ENCODE measurements at places on chromosomes 5 and 9. TPM values are rescaled to one million over a fixed set of nuclear protein-coding genes. Genes with fewer than 3 reads are reported as not detected.

DNA sequence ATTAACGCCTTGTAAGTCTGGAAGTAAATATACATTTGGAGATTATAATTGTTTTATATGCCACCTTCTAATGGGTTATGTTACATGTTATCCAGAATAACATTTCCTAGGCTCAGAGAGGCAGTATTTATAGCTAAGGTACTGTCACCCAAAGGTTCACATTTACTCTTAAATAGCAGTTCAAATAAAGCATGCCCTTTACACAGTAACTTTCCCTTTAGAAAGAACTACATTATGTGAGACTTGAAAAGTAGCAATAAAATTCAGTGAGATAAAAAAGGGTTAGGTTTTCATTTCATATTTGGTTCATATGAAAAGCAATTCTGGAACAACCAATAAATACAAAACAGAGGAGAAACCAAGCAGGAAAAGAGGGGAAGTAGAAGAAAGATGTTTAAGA is 35.1 kb downstream of the SKIC3 start:
- no peak for DNase-seq

BARHL1 gene
- total RNA-seq, result not detected

GRCh38 chr5:96140084-96140483 is 178.4 kb upstream of the ELL2 start:
- no peak for DNase-seq

GRCh38 chr9:121662359-121662758 is 10.9 kb downstream of the DAB2IP start:
- no peak for DNase-seq

PHF24 gene
- not detected for total RNA-seq

CEP72 gene
- total RNA-seq, result 8.0 TPM

DNA sequence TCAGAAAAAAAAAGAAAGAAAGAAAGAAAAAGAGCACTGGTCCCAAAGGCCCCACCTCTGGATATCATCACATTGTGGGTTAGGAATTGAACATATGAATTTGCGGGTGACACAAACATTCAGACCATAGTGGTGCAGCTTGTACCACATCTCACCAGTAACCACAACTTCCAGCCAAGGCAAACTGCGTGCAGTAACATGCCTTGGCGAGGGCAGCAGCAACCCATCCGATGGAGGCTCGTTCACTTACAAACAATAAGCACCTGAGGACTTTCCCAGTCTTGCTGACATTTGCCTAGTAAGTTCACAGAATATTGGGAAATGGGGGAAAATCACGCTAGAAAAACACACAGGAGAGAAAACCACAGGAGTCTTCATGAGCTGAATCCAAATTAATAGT is 508.1 kb downstream of the ZNF608 start:
- DNase-seq, result no peak

DNA sequence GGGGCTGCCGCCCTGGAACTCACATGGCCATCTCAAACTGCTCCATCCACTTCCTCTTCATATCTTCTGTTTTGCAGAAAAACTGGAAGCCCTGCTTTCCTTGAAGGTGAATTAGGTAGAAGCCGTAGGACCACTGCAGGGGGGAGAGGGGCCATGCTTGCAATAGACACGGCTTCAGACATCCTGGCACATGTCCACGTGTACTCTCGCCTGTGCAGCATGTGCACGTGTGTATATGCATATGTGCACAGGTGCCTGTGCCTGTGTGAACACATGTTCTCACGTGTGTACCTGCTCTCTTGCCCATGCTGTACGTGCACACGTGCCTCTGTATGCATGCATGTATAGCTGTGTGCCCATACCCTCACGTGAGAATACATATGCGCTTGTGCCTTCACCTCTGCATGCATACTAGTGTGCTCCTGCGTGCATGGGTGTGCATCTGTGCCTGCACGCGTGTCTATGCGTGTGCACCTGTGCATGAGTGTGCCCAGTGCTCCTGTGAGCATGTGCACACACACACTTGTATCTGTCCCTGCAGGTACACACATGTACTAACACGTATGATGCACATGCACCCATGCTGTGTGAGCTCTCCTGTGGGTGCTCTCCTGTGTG is 47.7 kb upstream of the SARDH start:
- DNase-seq, result no peak

- DNase-seq, result no peak
Observed at GRCh38 chr9:96113032-96113431, 188.9 kb downstream of the HSD17B3 start.

DNA sequence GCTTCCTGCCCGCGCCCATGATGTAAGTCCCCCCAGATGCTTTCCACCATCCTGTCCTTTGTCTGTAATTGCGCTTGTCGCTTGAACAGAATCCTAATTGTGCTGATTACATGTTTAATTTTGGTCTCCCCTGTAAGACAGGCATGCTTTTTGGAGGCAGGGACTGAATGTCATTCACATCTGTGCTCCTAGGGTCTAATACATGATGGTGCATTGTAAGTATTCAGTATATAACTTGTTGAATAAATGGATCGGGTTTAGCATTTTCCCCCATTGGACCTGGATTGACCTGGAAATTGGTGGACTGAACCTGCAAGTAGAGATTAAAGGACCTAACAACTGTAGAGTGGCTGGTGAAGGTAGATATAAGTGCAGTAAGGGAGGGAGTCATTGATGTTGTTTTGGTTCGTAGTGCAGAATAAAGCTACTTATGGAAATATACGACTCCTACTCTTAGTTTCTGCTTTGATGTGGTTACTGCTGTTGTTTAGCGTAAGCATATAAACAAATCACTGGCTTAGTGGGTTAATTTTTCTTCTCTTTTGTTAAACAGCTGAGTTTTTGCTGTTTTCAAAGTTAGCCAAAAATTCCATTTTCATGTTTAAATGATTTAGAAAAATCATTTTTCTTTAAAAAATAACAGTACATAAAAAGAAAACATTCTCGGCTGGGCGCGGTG is 57.3 kb downstream of the TRIO start:
- no peak for DNase-seq

- DNase-seq, result peak; percentile 83
Observed at GRCh38 chr5:139636975-139637408, 11.2 kb upstream of the CXXC5 start.

DNA sequence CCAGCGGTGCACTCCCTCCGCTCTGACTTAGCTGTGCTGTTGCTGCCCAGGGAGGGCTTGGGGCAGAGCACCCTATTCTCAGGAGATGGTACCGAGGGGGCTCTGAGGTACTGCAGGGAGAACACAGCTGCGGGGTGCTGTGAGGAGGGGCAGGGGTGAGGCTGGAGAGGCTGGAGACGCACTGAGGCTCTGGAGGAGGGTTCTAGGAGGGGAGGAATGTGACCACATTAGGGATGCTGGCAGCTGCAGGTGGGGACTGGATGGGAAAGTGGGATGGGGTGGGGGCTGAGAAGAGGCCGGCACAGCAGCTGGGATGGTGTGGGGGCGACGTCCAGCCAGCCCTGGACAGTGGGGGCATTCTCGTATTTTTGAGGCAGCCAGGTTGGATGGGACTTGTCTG is 20.9 kb downstream of the NCS1 start:
- no peak for DNase-seq

ACOT12 gene
- total RNA-seq, result not detected

GRCh38 chr5:159163027-159163700 is 46.2 kb downstream of the RNF145 start:
- peak; percentile 93 for DNase-seq

GRCh38 chr5:82217917-82218316 is 60.2 kb downstream of the RPS23 start:
- no peak for DNase-seq

- no peak for DNase-seq
Observed at GRCh38 chr9:134537951-134538641, 103.5 kb upstream of the COL5A1 start.

GRCh38 chr5:179494774-179495526 is 55.4 kb upstream of the RUFY1 start:
- no peak for DNase-seq

DNA sequence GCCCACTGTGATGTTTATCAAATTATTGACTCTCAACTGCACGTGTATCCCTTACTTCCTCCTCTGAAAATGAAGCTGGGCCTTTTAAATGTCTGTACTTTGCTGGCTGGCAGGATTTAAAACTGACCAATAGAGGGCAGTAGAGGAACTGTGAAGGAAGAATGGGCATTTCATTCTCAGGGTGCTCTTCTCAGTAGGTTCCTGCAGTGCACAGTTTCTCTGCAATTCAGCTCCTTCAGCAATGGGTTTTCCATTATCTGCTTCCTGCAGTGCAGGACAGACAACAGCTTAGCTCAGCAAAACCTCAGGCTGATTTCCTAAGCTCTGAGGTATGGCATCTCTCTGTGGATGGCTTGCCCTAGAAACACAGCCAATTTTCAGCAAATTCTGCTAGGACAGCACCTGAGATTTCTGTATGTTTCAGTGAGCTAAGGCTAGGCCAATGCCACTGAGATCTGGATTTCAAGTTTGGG is 298.4 kb upstream of the PRDM9 start:
- peak; percentile 0 for DNase-seq

DNA sequence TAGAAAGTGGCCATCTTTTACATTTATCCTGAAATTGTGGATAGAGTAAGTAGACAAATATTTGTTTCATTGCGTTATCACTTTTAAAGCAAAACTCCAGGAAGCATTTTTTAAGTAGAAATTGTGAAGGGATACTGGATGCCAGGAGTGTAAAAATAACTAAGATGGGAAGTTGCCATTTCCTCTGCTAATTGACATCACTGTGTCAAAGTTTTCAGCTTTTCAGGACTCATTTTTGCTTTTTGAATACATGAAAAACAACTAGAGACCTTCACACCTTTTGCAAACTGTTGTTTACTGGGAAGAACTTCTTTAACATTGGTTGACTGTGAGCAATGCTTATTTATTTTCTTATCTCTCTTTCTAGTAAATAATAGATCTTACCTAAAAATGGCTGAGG is 337.5 kb downstream of the NR2F1-AS1 start:
- no peak for DNase-seq

GRCh38 chr9:81377921-81378320 is 311.4 kb downstream of the TLE1 start:
- DNase-seq, result no peak

HRCT1 gene
- total RNA-seq, result 2.1 TPM

GRCh38 chr5:174575043-174575442 is 149.3 kb upstream of the MSX2 start:
- DNase-seq, result no peak

DNA sequence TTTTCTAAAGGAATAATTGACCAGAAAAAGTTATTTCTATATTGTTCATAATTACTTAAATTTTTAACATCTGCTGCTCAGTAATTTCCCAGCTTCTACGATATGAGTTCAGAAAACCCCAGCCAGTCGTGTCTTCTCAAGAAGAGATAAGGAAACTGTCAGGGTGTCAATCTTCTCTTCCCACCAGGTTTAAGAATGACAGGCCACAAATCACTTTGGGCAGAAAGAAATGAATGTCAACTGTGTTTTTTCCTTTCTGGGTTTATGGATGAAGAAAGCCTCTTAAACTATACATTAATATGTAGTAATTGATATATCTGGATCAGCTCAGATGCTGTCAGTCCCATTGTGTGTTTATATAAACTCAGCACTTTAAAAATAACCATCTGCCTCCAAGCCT is 453.2 kb upstream of the NUDT12 start:
- no peak for DNase-seq

DNA sequence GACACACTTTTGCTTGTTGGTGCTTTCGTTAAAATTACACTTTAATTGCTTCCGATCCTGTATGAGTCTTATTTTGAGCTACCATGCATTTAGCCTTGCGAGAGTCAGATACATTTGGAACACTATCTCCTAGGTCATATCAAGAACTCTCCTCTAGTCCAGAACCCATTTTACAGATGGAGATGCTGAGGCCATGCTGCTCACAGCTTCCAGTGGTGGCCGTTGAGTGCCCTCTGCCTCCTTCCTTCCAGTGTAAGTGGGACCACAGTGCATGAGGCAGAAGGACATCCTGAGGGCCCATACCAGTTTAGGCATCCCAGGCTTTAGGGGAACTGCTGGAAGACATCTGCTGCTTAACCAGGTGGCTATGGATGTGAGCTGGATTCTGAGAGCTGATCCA is 6.9 kb downstream of the CCNI2 start:
- DNase-seq, result no peak

- DNase-seq, result no peak
Observed at GRCh38 chr9:68507806-68508145, 32.9 kb downstream of the TMEM252 start.

DNA sequence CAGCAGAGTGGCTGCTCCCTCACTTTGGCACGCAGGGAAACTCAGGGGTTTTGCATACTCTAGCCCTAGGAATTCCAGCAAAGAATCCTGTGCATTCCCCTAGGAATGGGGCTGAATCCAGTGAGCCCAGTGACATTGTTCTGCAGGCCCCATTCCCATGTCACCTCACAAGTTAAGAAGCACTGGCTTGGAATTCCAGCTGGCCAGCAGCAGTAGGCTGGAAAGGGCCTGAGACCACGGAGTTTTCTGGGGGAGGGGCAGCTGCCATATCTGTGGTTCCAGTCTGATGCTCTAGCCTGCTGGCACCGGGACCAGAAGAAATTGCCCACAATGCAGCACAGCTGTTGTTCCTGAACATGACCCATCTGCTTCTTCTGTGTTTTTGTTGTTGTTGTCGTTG is 217.6 kb upstream of the DMRTA1 start:
- DNase-seq, result no peak

GRCh38 chr5:73625944-73626811 is at the start of gene ARHGEF28:
Gene ARHGEF28 (plus strand): TSS chr5:73626196. CDS start chr5:73684852, 58,656 bp downstream.
- DNase-seq, result peak; percentile 75

DNA sequence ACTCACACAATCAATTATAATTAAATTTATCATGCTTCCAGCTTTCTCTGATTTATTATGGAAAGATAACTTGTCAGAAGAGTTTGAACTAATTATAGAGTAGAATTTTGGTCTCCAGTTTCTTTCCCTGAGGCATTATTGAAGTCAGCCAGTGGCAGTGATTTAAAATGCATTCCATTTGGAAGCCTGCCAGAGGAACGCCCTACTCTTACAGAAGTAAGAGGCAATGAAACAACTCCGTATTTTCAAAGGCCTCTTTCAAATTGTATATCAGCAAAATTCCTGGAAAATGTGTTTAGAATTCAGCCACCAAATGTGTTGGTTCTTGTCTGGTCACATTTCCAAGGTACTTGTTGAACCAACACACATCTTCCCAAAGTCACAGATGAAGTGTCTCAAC is 640.9 kb downstream of the SEMA5A start:
- peak; percentile 38 for DNase-seq

DNA sequence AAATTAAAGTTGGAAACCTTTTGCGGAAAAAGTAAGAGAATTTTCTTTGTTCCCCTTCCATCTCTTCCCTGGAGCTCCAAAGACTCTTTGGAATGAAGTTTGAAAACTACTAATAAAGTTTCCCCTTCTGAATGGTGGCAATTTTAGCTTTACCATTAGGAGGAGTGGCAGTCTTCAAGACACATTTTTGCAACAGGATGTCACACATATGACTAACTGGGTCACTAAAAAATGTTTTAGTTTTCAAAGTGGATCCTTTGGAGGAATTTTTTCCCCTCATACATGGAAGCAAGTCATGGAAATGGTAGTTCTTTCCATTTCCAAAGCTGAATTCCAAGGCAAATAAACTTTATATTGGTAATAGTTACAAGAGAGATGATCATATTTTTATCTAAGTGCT is 15.6 kb downstream of the FBXO4 start:
- no peak for DNase-seq

FBXW2 gene
- 22.2 TPM for total RNA-seq

Data from LHCN-M2 (cell line).